ENCODE measurements at places on chromosomes 1 and 21. TPM values are rescaled to one million over a fixed set of nuclear protein-coding genes. Genes with fewer than 3 reads are reported as not detected.

- no peaks in the 10 kb centered on the region for H3K36me3 ChIP-seq
- H3K4me3 ChIP-seq, result no peak overlapping the region
- no peak overlapping the region for H3K27ac ChIP-seq
- no peaks in the 10 kb centered on the region for H3K27me3 ChIP-seq
- DNase-seq, result no peak
- H3K4me1 ChIP-seq, result no peaks in the 10 kb centered on the region
Observed at GRCh38 chr1:86000601-86001000, 156.0 kb downstream of the COL24A1 start.

NBPF6 gene
- not detected for total RNA-seq

CAPN8 gene
- total RNA-seq, result not detected

RAB7B gene
- total RNA-seq, result not detected

CFHR4 gene
- not detected for total RNA-seq

All from activated naive CD8-positive, alpha-beta T cell treated with anti-CD3 and anti-CD28 coated beads for 36 hours (primary cell).